Stimulated activated CD4-positive, alpha-beta T cell treated with anti-CD3 and anti-CD28 coated beads, Interleukin-2, amount 100 ng/mL, for 24 hours (primary cell): ENCODE measurements at places on chromosomes 2 and 18.

- DNase-seq = peak; percentile 75
Observed at GRCh38 chr2:43169987-43170386, 56.4 kb downstream of the ZFP36L2 start.

DNA sequence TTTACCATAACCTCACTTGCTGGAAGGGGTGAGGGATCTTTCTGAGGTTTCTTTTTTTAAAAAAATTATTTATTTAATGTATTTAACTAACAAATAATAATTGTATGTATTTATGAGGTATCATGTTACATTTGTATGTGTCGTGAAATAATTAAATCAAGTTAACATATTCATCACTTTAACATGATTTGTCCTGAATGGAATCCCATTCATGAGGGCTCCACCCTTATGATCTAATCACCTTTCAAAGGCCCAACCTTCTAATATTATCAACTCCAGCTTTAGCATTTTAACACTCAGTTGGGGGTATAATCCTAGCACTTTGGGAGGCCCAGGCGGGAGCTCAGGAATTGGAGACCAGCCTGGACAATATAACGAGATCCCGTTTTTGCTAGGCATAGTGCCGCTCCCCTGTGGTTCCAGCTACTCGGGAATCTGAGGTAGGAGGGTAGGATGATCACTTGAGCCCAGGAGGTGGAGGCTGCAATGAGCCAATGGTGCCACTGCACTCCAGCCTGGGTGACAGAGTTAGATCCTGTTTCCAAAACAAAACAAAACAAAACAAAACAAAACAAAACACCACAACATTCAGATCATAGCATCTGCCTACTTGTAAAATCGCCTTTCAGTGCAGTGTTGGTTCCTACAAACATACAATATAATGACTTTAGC lies 1.1 kb upstream of the TAF4B start:
- DNase-seq = no peak

DNA sequence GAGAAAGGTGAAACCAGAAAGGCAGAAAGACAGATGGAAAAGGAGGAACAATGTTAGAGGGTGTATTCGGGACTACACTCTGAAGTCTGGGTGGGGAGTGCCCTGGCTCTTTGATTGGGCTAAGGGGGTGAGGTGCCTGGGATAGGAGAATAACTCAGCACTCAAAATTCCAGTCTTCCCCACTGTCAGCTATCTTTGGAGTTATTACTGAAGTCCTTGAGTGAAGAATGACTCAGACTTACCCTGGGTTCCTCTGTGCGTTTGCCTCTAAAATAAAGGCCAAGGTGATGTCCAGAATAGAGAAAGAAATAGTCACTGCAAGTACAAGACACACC lies 151.8 kb upstream of the SERPINE2 start:
- DNase-seq = no peak

DNA sequence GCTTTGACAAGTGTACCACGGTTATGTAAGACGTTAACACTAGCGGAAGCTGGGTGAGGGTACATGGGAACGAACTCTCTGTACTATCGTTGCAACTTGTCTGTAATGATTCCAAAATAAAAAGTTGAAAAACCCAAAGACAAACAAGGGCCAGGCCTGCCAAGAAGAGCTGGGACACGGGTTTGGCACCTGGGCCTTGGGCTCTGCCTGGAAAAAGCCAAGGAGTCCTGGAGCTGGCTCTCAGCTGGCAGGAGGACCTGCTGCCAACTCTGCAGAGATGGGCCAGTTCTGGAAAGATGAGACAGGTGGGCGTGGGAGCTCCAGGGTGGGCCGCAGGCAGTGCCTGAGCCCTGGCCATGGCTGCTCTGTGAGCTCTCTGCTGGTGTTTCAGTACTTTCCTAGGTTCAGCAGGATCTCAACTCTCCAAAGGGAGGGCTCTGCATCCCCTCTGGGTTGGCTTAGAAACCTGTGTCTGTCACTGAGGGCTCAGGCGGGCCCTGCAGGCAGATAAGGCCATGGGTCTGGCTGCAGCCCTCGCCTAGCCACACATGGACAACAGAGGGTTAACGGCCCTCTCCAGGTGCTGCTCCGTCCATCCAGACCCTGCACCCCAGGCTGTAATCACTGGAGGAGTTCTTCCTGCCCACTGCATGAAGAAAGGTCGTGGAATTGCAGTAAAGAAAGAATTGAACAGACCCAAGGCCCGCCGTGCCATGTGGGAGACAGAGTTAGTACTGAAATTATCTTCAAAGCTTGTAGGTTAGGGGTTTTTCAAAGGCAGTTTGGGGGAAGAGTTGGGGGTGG lies 89.9 kb downstream of the RHOB start:
- no peak for DNase-seq

DNA sequence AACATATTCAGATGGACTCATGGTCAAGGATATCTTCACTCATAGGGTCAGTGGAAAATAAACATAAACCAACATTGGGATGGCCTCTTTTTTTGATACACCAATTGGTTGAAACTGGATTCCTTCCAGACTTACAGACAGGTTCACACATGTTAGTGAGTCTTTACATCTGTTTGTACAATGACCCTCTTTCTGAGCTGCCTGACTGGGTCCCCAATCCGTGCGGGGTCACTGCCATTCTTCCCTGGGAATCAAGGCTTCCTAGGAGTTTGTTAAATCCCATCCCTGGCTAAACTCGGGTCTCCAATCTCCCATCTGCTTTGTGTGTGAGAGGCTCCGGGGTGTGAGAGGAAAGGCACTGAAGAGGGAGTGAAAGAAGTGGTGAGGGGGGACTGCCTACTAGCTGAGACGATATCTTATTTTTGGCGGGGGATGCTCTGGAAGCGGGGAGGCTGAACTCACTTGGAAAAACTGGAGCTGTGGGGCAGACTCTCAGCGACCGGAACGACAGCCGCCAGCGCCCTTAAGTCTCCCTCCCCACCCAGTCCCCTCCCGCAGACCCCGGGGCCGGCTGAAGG lies 487 bp downstream of the STARD6 start:
- DNase-seq = no peak

GRCh38 chr2:47214990-47215389 lies 59.9 kb upstream of the STPG4 start:
- no peak for DNase-seq

DNA sequence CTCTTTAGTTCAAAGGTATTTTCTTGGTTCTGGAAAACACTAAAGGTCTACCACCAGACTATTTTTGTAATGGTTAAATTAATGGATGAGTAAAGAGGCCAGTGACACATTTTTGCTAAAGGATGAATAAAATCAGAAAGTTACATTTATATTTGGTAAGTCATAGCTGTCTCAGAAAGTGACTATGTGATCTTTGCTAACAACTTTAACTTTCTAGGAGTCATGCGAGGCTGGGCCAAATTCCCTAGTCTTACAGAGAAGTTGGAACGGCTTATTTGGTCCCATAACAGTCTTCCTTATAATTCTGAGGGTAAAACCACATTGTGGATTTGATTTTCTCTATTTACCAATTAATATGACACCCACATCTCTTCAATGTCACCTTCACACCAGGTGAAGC lies 198.1 kb downstream of the PDE1A start:
- no peak for DNase-seq

DNA sequence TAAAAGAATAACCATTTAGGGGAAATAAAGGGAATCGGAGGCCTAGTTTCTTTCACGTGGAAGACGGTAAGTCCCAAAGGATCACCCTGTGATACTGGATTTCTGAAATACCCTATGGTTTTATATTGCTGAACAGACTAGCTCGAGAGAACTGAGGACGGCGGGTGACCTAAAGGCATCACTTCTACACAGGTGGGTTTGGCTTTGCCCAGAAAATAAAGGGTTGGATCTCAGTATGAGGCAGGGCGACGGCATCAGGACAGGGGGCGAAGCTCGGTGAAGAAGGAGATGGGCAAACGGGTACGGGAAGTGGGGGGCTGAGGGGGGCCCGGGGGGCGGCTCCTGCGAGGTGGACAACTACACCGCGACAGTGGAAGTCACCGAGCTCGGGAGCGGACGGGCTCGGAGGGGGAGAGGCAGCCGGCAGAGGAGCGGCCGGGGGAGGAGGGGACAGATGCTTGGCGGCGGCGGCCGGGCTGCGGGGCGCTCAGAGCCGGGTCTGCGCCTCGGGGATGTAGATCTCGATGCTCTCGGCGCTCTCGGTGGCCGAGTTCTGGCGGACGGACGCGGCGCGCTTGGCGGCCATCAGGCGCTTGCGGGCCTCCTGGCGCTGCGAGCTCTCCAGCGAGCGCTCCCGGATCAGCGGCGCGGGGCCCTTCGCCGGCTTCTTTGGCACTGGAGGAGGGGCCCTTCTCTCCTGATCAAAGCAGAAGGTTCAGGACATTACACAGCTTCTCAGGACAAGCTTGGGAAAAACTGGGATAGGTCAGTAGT lies 48.9 kb downstream of the TGIF1 start:
- peak; percentile 28 for DNase-seq

DNA sequence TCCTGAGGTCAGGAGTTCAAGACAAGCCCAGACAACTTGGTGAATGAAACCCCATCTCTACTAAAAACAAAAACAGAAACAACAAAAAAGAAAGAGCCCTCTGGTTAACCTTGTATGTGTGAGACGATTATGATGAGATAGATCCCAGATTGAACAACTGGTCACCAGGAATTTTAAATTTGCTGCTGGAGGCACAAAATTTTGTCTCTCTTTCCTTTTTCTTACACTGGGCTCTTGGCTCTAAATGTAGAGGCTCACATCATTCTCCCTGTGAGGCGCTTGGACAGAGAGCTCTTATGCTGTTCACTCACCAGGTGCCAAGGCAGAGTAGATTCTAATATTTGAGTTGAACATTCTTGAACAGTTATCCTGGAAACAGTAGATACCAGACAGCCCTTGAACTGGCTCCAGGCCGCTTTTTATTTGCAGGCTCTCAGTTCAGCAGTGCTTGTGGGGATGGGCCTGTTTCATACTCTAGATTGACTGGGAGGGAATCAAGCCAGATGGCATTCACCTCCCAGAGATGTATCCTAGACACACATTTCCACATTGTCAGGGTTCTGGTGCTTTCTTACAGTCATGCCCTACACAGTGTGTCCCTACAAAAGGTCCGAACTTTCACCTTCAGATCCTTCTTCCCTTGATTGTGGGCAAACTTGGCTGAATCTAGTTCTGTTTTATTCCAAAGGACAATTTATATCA lies 1159.6 kb downstream of the RPIA start:
- no peak for DNase-seq

DNA sequence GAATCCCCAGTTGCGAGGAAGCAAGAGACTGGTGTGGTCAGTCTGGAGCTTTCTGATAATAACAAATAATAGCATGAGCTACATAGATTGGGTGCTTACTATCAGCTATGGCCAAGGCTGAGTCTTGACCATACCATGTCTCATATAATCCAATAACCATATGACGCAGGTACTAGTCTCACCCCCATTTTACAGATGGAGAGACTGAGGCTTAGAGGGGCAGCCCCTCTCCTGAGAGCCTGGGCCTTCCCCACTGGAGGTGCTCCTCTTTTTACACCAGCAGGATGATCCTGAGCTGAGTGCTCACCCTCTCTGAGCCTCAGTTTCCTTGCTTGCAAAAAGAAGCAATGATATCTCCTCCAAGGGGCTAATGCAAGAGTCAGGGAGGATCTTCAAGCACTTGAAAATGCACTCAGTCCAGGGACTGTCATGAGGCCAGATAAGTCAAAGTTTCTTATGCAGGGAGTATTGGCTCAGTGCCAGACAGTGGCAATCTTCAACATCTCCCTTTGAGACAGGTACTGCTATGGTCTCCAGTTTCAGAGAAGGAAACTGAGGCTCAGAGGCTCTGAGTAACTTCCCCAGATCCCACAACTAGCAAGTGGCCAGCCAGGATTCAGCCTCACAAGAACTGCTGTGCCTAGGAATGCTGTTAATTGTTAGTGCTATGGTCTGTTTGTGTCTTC lies 149.7 kb downstream of the TFCP2L1 start:
- no peak for DNase-seq

DNA sequence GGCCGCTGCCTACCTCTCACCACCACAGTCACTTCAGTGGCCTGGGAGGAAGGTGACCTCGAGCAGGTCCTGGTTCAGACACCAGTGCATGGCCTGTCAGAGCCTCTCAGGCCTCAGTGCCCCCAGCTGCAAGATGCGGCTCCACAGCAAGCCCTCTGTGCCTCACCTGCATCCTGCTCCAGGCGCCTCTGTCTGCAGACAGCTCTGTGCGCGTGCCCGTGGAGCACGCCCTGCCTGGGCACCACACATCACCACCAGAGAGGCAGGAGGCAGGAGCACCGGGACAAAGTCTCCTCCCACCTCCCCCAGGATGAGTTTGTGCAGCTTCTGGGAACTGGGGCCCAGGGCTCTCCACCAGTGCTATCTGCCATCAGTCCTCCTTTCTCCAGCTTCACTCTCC lies 98.7 kb downstream of the TFCP2L1 start:
- no peak for DNase-seq

DNA sequence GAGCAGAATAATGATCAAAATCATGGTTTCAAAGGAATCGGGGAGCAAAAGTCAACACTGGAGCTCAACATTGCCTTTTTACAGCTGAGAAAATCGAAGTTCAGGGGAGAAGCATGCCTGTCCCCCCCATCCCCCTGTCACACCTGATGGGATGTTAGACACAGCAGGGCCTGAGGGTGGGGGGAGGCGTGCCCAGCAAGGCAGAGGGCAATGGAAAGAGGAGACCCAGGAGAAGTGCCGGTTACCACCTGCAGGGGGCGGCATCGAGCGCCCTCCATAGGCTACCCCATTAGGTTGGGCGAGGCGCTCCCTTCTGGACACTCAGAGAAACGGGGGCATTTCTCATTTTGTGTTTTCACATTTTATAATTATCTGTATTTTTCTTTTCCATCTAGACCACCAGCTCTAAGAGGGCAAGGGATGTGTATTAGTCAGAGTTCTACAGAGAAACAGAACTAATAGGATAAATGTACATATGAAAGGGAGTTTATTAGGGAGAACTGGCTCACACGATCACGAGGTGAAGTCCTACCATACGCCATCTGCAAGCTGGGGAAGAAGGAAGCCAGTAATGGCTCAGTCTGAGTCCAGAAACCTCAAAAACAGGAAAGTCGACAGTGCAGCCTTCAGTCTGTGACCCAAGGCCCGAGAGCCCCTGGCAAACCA lies 271.3 kb downstream of the LRATD1 start:
- DNase-seq = peak; percentile 52

- no peak for DNase-seq
Observed at GRCh38 chr2:173520918-173521317, 166.2 kb downstream of the CDCA7 start.

GRCh38 chr2:148430101-148430500 lies 214.4 kb upstream of the EPC2 start:
- no peak for DNase-seq

- DNase-seq = no peak
Observed at GRCh38 chr2:138275292-138275690, 226.3 kb upstream of the SPOPL start.

GRCh38 chr2:96085541-96086355 lies 30.6 kb downstream of the ADRA2B start:
- DNase-seq = no peak

DNA sequence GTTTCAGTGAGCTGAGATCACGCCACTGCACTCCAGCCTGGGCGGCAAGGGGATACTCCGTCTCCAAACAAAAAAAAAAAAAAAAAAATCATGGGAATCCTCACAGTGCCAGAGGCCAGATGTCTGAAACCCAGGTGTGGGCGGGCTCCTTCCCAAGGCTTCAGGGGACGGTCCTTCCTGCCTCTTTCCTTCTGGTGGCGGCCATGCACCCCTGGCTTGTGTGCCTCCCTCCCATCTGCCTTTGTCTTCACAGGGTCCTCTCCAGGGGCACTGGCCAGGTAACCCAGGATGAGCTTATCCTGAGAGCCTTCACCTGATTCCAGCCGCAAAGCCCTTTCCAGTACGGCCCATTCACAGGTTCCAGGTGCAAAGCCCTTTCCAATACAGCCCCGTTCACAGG lies 40.9 kb upstream of the GPC1 start:
- DNase-seq = no peak

GRCh38 chr2:100791294-100791935 lies 28.5 kb upstream of the NPAS2 start:
- DNase-seq = no peak
